ENCODE measurements at places on chromosomes 2 and 18.

DNA sequence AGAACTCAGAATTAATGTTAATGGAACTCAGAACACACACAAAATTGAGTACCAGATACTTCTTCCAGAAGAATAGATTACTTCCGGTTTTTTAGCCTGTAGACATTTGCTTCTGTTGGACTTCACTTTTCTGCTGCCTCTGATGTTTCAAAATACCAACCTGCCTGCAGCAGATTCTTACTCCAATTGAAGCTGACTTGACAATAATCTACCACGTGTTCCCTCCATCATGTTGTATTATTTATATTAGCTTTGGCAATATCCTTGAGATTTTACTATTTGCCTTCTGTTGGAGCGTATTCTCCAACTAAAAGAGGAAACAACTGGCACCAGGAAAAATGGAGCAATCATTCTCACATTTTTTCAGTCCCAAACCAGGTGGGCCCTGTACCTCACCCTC lies 3.1 kb upstream of the GORASP2 start:
- no peak for DNase-seq

GRCh38 chr2:99414566-99414965 lies 75.3 kb downstream of the REV1 start:
- no peak for DNase-seq

GRCh38 chr2:10075101-10075500 lies 5.1 kb downstream of the CYS1 start:
- DNase-seq = no peak

DNA sequence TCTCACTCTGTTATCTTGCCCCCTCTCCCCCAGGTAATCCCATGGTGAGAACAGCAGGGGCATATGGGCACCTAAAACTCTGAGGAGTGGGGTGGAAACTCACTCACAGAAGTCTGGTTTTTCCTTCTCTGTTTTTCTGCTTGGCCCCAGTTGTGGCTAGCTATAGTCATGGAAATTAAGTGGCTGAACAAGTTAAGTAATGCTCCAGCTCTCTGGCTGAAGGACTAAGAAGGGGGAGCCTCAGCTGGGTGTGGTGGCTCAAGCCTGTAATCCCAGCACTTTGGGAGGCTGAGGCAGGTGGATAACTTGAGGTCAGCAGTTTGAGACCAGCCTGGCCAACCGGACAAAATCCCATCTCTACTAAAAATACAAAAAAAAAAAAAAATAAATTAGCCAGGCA lies 261.0 kb downstream of the TPGS2 start:
- no peak for DNase-seq

DNA sequence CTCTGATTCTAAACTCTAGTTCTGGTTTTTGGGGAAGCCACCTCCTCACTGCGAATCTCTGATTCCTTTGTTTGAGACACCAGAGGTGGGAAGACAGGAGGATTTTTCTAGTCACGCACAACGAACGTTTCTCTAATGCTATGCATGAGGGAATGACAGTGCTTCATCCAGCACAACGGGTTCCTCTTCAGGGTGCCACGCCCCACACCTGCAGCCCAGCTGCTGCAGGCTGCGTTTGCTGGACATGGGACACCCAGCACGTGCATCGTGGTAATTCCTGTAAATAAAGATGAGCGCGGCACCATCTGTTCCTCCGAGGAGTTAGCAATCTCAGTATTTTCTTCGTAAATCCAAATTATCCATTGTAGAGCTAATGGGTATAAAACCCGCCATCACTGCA lies 37.5 kb upstream of the TPO start:
- DNase-seq = no peak

- no peak for DNase-seq
Observed at GRCh38 chr18:45844938-45845337, 19.5 kb downstream of the SIGLEC15 start.

DNA sequence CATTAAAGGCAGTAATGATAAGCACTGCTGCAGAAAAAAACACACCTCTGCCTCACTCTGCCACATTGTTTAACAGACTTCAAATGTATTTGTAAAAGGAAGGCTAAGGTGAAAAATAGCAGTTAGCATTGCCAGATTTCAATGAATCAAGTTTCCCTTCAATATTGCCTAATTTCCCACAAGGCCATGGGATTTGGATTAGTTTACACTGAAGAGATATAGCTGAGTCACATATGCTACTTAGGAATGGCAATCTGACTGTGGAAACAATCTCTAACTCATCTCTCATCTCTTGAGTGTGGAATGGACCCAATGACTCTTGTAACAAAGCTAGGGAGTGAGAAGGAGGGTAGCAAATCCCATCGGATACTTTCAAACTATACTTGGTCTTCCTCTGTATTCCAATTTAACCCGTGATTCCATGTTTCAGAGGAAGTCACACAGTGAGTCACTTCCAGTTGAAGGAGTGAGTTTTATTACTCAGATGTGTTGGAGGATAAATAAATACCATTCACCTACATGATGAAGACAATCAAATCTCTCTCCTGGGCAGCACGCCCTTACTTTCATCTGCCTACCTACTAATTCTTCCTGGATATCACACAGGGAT lies 5.1 kb downstream of the B4GALT6 start:
- DNase-seq = peak; percentile 81

GRCh38 chr18:8536922-8537321 lies 72.3 kb upstream of the RAB12 start:
- DNase-seq = no peak

- no peak for DNase-seq
Observed at GRCh38 chr2:23091900-23092299, 293.1 kb upstream of the KLHL29 start.

DNA sequence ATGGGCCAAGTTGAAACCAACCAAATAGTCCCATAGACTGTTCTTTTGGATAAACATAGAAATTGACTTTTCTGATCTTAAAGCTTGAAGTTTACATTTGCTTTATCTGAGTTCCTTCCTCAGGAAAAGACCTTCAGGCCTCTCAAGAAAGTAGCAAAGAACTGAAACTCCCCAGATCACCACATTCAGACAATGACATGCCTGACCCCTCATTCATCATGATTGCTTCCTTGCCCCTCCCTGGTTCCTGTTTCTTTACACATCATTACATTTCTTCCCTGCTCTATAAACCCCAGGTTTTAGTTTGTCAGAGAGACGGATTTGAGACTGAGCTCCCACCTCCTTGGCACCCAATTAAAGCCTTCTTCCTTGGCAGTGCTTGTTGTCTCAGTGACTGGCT lies 83.6 kb upstream of the ST3GAL5 start:
- DNase-seq = no peak

- DNase-seq = no peak
Observed at GRCh38 chr18:75307530-75307929, 96.9 kb downstream of the TSHZ1 start.

- no peak for DNase-seq
Observed at GRCh38 chr18:51569153-51569552, 371.7 kb upstream of the MEX3C start.

DNA sequence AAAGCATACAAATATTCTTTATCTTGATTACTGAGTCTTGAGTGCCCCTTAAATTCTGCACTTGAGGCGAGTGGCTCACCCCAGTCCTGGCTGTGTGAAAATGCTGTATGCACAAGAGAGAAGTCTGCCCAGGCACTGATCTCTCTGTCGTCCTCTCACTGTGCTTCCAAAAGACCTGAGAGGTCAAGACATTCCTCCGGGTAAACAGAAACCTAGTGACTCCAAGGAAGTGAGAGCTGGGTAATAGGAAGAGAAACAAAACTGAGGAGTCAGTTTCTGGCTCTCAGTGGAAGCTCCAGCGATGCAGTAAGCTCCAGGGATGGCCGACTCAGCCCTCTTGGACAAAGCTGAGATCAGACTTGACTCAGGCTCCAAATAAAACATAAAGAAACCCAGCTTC lies 70.9 kb downstream of the AAK1 start:
- no peak for DNase-seq

DNA sequence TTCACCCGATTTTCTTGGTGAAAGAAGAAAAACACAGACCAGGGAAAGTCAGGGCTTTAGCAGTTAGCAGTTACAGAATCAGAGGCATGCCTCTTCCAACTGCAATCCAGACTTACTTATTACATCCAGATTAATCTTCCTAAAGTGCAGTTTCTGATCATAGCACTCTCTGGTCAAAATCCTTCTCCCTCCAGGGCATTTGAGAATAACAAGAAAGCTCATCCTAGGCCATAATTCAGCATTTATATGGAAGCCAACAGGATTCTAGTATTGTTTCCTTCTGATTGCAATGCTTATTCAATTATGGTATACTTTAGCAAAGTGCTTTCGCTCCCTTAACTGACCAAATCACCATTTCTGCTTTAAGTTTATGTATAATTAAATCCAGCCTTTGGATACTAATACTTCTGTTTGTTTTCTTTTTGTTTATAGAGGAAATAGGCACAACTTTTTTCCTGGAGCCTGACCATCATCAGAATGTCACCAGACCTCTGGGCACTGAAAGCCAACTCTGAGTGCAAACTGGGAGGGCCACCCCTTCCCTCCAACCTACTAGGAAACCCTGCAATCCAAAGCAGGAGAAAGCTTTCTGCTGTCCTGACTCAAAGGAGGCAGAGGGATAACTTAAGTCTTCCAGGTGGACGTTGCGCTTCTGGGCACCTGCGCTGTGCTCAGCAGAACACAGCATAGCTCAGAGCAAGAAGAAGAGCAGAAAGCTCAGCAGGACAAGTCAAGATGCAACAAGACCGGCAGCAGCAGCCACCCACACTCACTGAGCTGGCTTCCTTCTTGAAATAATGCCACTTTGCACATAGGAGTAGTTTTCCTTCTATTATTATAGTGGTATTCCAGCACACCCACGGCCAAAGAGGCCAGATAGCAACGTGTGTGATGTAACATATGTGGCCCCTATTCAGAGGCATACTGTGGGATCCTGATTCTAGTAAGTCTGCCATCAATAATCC lies 99.3 kb downstream of the STK39 start:
- no peak for DNase-seq

- no peak for DNase-seq
Observed at GRCh38 chr2:224109751-224110150, 70.7 kb upstream of the SERPINE2 start.

DNA sequence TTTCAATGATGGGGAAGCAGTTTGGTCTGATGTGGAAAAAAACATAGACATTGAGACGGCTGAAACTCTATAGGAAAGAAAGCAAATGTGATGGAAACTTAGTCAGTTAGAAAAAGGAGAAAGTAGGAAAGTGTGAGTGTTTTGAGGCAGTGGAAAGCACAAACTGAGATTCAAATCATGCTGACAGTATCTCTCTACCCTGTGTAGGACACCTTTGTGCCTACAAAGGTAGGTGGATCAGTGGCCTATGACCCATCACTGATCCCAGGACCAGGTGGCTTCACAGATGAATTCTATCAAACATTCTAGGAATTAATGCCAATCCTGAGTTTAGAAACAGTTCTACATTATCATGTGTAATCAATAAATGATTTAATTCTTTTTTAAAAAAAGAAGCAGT lies 57.1 kb downstream of the CD226 start:
- DNase-seq = no peak

DNA sequence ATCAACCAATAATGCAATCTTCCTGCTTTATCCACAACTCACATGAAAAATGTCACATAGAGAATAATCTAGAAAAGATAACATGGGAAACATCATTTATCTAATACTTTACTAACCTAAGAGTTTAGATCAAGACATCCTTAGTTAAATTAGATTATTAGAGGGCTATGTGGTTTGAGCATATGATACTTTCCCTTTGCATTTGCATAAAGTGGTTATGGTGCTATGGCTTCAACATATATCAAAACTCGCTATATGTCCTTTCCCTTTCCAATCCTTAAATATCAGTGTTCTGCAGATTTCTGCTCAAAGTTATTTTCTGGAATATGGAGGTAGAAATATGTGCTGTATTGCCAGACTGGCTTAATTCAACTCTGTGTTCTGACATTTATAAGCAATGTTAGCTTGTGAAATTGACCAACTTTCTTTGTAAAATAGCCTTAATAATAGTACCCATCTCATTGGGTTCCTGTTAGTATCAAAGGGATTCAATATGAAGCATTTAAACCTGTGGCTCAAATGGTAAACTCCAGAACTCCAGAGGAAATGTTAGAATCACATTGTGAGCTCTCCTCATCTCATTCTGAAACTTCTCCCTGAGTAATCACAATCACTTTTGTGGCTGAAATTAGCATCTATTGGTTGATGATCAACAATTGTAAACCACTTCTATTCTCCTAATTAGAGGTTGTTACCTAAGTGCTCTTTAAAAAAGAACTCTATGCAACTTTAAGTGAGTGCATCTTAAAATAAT lies 1089.9 kb upstream of the SLC39A10 start:
- no peak for DNase-seq

- no peak for DNase-seq
Observed at GRCh38 chr2:74772046-74772445, 61.9 kb upstream of the HK2 start.

DNA sequence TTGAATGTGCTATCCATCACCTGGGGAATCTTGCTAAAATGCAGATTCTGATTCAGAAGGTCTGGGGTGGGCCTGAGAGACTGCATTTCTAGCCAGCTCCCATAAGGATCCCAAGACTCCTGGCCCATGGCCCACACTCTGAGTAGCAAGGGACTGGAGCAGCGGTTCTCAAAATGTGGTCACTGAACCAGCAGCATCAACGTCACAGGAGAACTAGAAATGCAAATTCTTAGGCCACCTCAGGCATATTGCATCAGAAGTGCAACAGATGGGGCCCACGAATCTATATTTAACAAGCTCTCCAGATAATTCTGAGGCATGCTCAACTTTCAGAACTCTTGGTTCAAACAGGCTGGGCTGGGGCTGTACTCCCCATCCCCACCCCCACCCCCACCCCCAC lies 74.6 kb downstream of the DHRS9 start:
- DNase-seq = no peak

GRCh38 chr2:145161656-145162055 lies 641.7 kb upstream of the ZEB2 start:
- no peak for DNase-seq

DNA sequence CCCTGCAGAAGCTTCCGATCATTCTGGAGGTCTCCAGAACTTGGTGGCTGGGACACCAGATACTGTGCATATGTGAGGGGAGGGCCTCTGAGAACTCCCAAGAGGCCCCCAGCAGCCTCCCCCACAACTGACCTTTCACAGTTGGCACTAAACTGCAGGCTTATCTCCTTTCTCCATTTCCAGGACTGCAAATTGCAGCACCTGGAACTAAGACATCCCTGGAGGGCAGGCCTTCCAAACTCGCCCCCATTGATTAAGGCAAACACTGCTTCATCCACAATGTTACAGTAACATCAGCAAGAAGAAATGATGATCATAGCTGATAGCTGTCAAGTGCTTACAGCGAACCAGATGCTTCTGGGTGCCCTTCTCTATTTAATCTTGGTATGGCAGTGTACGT lies 67.9 kb downstream of the TGOLN2 start:
- DNase-seq = no peak

- DNase-seq = no peak
Observed at GRCh38 chr2:116499389-116499788, 1315.1 kb upstream of the DDX18 start.

DNA sequence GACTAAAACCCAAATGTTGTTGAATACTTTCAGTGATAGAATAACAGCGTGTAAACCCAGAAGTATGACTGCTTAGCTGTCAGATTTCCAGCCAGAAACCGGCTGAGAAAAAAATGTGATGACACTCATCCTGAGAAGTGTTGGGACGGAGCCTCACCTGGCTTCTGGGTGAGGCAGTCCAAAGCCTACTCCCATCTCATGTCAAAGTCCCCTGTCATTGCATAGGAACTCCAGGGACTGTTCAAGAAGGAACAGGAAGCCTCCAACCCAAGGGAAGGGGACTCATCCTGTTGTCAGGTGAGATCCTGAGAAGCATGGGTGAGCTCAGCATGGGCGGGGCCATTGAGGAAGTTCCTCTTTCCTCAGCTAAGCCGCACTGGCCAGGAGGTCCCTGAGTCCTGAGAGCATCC lies 11.3 kb upstream of the CHRNA1 start:
- DNase-seq = no peak
